Mucosa of descending colon (tissue), 3 donors: ENCODE measurements at places on chromosomes 13 and 19. TPM values are rescaled to one million over a fixed set of nuclear protein-coding genes. Genes with fewer than 3 reads are reported as not detected.
A peak's percentile ranks its signal among the peaks of the same experiment; 100 is the strongest.

- no peak for DNase-seq
Observed at GRCh38 chr13:32737679-32738078, 151.4 kb downstream of the PDS5B start.

GRCh38 chr13:111917901-111918300, 149.0 kb upstream of the SOX1 start:
- DNase-seq, result no peak

DNA sequence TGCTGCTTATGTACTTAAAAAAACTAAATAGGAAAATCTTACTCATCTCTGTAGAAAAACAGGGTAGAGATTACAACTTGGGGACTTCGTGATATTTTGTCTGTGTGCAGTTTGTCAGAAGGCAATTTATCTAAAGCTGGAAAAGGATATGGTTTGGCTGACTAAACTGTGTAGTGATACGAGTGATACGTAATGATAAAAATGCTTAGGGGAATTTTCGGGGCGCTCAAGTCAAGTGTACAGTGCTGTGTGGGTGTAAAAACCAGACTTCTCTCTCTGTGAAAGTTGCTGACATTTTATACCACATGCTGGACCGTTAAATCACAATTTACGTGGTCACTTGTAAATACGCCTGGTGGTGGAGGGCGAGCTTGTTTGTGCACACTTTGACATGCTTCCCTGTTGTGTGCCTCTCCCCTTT, 221.7 kb downstream of the KCNRG start:
- DNase-seq, result no peak

DNA sequence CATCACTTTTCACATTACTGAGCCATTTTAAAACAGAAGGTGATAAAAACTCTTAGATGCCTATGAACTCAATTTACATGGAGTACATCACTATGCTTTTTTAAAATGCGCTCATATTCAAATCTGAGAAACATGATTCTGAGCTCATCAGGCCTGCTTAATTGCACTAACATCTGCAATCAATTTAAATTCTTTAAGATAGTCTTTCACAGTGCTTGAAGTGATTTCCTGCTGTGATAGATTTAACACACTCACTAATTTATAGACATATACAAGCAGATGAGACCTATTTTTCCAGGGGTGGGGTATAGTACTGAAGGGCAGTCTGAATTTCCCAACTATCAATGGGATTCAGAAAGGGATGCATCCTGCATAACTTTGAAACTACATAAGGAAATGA, 82.9 kb downstream of the DIAPH3 start:
- no peak for DNase-seq

- DNase-seq, result no peak
Observed at GRCh38 chr19:33242911-33243310, 17.3 kb upstream of the SLC7A10 start.

DNA sequence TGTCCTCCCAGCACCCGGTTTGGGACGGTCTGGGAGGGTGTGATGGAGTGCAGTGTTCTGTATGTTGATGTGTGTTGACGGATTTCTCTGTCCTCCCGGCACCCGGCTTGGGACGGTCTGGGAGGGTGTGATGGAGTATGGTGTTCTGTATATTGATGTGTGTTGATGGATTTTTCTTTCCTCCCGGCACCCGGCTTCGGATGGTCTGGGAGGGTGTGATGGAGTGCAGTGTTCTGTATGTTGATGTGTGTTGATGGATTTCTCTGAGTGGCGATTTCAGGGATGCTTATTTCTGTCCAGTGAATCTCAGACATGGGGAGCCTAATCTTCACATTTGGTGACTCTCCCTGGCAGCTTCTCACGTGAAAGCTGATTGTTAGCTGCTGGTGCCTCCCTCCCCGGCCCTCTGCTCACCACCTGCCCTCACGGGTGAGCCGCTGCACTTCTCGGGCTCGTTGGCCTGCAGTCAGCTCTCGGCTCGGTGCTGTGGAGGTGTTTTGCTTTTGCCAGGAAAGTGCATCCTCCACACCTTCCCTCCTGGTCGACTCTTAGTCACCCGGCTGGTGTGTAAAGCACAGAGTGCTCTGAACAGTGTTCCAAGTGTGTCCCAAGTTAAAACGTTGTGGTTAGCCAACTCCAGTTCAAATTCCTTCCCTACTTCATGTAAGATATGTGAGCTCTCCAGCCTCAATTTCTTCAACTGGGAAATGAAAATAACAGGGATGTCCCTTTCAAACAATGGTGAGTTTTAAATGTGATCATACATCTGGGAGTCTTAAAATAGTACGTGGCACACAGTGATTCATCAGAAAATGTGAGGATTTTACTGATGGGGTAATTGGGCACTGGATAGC, 54.6 kb downstream of the ATP11A start:
- no peak for DNase-seq

- DNase-seq, result peak; percentile 47
Observed at GRCh38 chr19:6654347-6655310, 15.3 kb downstream of the TNFSF14 start.

DNA sequence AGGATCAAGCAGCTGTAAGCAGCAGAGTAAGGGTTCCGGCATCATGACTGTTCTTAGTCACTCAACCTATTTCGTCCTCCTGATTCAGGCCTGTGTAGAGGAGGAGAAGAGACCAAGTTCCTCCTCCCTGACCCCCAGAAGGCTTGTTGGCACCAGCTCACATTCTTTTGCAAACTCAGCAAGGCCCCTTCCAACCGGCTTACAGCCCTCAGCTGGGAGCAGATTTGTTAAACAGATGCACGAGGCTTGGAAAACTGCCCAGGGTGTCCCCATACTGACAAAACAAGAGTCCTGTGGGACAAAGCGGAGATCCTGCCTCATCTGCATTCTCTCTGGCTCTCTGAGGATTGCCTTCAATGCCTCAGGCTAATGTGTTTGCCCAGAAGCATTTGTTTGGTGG, 113.2 kb upstream of the SOX21 start:
- DNase-seq, result no peak

- DNase-seq, result no peak
Observed at GRCh38 chr13:111020546-111020945, 94.6 kb upstream of the ARHGEF7 start.

DNA sequence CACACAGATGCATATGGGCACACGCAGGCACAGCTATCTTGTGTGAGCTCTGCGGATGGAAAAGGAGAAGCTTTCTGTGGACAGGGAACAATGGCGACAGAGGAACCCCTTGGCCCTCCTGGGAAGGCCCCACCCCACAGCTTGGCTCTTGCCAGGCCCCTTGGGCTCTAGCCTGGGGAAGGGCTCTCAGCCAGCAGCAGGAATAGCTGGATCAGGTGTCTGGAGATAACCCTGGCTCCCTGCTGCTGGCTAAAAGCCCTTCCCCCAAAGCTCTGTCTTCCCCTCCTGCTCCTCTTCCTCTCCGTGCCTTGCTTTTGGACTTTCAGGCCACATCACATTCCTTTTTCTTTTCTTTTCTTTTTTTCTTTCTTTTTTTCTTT, 24.3 kb downstream of the CEBPA start:
- no peak for DNase-seq

- no peak for DNase-seq
Observed at GRCh38 chr13:38697628-38698333, 10.9 kb downstream of the FREM2 start.

DNA sequence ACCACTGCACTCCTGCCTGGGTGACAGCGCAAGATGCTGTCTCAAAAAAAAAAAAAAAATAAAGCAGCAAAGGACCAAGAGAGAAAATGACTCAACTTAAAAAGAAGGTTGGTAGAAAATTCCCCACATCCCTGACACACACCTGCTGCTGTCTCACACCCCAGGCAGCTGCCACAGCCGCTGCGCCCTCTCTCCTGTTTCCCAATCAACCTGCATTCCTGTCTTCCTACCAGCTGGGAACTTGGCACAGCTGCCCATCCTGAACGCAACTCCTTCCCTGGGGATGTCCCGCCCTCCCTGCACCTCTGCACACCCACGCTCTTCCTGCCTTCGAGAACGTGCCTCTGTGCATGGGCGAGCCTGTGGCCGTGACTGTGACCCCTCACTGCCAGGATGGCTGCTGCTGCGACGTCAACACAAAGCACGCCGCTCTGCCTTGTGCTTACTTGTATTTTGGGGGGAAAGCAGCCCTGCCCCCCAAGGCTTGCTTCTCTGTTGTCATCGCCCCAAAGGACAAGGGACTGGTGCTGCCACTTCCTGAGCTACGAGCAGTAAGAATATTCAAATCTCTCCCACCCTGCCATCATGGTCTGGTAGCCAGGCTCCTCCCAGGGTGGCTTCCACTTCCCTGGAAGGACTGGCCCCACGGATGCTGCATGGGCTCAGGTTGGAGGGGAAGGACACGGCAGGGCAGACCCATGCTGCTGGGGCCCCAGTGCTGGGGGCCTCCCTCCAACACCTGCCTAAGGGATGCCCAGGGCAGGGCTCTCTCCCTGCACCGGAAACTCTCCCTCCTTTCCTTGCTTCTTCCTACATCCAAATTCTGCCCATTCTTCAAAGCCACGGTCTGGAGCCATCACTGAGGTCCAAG, 20.7 kb downstream of the SH3GL1 start:
- no peak for DNase-seq

DNA sequence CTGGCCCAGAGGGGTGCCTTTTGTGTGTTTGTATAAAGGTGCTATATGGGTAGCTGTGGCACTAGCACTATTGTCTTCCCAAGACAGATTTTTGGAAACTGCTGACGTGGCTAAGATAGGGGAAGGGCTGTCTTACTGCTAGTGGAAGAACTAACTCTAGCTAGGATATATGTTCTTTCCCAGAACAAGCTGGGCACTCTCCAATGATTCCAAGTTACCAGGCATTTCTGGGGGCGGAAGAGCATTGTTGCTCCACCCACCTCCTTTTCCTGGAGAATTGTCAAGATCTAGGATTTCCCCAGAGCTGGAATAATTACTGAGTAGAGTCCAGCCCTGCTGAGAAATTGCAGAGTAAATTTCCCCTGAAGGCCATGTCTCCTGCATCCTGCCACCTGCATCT, 408.3 kb downstream of the KLF5 start:
- no peak for DNase-seq

DNA sequence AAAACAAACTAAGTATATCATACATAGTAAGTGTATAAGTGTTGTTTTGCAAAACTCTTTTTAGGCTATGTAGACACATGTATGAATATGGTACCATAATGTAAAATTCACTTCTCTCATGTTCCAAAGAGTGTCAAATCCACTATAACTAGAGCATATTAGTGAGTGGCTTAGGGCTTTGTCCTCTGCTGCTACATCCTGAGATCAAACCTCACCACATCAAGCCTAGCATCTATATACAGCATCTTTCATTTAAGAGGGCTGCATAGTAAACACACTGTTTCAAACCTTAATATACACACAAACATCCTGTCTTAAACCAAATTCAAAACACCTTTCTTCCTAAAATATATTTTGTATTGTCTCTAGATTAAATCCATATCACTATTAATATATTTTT, 38.7 kb downstream of the ELF1 start:
- no peak for DNase-seq

- no peak for DNase-seq
Observed at GRCh38 chr19:40286235-40286970, 1.3 kb upstream of the AKT2 start.

GRCh38 chr13:34577051-34577450, 365.0 kb upstream of the NBEA start:
- no peak for DNase-seq

- no peak for DNase-seq
Observed at GRCh38 chr13:109101550-109102144, 472.2 kb downstream of the MYO16 start.

Gene CEACAM3
- total RNA-seq, result 4.5 TPM

Gene HIF3A
- total RNA-seq, result 19.0 TPM

Gene SMIM44
- 1.1 TPM for total RNA-seq

Gene KLC3
- total RNA-seq, result not detected

Gene VSIG10L
- total RNA-seq, result 3.8 TPM

Gene SLC10A2
- total RNA-seq, result not detected

Gene FAM216B
- 0.13 TPM for total RNA-seq

Gene FNDC3A
- total RNA-seq, result 46.6 TPM

Gene GIPC3
- 0.58 TPM for total RNA-seq
